ENCODE measurements at places on chromosomes 2 and 18.

GRCh38 chr18:9417073-9417851 lies 58.1 kb upstream of the RALBP1 start:
- DNase-seq: no peak

GRCh38 chr2:54081574-54081973 lies 33.8 kb upstream of the ACYP2 start:
- DNase-seq: peak; percentile 28

- no peak for DNase-seq
Observed at GRCh38 chr2:181948227-181948626, 37.4 kb upstream of the PPP1R1C start.

- no peak for DNase-seq
Observed at GRCh38 chr18:7711495-7711894, 144.4 kb downstream of the PTPRM start.

All from GM12891 (cell line).